ENCODE measurements at places on chromosomes 5 and 9.

DNA sequence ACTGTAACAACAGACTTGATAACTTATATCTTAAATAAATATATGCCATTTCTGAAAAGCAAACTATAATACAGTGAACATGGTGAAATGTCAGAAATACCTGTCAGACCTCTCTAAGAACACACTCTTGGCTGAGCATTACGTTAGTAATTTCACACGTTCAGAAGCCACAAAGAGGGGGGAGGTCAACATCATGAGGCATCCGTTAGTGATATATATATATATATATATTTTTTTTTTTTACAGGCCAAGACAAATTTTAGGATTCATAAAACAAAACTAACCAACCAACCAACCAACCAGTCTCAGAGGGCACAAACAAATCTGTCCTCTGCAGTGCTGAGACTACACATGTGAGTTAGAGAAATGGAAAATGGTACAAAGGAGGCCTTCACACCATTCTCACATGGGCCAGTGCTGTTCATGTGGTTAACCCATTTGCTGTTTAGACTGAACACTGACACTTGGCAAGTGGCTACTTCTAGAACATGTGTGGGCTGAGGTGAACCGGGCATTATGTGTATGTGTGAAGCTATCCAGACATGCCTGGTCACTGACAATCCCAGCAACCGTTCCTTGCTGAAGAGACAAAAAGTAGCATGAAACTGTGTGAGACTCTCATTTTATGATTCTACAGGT is 54.5 kb downstream of the ELL2 start:
- no peak for DNase-seq

- DNase-seq, result peak; percentile 83
These were observed 12.8 kb downstream of the OR1J1 start for GRCh38 chr9:122464633-122465567.

GRCh38 chr5:80231243-80231642 is 24.6 kb downstream of the SERINC5 start:
- DNase-seq, result no peak

DNA sequence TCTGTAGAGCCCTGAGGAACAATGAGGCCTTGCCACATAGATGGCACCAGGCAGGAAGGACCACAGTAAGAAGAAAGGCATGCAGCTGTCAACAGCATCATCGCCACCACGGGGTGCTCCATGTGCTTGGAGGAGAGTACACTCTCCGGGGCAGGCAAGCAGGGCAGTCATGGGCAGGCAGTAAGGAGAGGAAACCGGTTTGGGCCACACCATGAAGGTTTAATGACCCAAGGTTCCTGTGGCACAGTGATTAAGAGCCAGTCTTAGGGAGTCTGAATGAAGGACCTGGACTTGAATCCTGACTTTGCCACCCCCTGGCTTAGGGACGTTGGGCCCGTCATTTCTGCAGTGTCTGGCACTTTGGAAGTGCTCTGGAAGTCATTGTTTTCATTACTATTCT is 80.6 kb upstream of the ZBTB43 start:
- DNase-seq, result no peak

DNA sequence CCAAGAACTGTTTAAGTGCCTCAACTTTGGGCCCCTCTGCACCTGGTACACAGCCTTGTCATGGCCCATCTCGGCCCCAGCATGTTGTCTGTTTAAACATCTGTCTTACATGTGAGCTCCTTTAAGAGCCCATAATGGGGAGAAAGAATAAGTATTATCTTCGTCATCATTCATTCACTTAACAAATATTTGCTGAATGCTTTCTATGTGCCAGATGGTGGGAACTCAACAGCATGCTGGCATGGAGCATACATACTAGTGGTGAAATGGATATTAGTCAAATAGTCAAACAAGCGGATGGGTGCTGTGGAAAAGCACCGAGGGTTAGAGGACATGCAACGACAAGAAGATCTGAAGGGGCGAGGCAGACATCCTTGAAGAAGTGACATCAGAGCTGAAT is 54.5 kb downstream of the GABBR2 start:
- DNase-seq, result no peak

- peak; percentile 48 for DNase-seq
These were observed 118.4 kb downstream of the ARHGAP26 start for GRCh38 chr5:142888469-142889085.

- DNase-seq, result no peak
These were observed 1.8 kb upstream of the IARS1 start for GRCh38 chr9:92295240-92295790.

DNA sequence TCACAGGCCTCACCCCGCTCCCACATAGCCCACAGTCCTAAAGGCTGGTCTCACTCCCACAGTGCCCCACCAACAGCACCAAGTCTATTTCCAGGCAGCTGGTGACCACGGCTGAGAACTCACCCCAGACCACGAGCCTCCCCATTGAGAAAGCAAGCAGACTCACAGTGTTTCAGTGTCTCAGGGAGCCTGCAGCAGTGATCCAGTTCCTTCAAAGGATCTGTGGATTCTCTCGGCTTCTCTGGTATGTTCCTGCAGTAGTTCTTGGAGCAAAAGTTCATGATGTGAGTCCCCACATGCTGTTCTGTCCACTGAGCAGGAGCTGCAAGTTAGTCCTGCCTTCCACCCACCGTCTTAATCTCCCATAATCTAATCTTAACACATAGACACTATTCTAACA is 185.3 kb upstream of the CDH6 start:
- no peak for DNase-seq

- peak; percentile 69 for DNase-seq
These were observed 23.4 kb downstream of the UBLCP1 start for GRCh38 chr5:159286420-159287035.

DNA sequence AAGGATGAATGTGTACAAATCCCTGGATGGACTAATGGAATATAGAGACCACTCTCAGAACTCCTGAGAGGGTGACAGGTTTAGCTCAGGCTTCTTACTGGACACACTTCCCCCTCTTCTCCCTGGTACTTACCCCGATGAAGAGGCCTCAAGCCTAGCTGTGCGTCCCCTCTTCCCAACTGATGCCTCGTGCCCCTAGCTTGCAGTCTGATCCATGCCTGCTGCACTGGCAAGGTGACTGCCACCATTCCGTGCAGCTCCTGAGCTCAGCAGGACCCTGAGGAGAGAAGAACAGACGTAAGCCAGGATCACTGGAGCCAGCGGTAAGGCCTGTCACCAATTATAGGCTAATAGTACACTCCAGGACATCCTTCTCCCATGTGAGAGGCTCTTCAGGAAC is 5.5 kb upstream of the STOML2 start:
- peak; percentile 4 for DNase-seq

DNA sequence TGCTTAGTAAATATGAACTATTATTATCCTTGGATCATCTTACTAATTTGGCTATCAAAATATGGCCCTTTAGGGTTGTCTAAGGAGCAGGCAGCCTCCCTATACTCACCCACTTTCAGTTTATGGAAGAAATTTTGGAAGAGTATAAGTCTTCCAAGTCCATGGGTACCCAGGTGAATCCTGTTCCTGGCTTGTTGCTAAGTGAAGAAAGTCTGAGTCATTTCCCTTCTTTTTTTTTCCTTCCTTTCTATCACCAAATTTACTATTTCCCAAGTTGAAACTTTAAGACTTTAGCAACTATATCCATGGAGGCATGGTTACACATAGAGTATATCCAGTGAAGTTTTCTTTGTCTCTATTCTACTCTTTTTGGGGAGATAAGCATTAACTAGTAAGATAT is 184.0 kb upstream of the ACTBL2 start:
- DNase-seq, result no peak

- no peak for DNase-seq
These were observed at the start of gene GNA14 for GRCh38 chr9:77648234-77649108. GNA14 (minus strand) TSS chr9:77648322; CDS start chr9:77647793, 529 bp downstream.

DNA sequence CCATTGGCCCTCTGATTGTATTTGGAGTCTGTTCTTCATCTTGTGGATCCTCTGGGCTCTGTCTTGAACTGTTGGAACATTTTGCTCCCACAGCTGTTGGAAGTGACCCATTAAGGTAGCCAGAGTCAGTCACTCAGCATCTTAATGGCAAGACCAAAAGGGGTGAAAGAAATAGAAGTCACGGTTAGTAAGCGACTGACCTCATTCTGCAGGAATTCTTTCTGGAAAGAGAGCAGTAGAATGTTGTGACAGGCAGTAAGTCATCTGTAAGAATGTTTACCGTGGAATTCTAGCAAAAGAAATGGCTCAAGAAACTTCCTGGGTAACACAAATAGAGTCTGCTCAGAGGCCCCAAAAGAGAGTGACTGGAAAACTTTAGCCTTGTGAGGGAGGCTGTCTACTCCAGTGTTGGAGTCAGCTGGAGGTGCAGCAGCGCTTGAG is 28.6 kb upstream of the TNC start:
- DNase-seq, result no peak

DNA sequence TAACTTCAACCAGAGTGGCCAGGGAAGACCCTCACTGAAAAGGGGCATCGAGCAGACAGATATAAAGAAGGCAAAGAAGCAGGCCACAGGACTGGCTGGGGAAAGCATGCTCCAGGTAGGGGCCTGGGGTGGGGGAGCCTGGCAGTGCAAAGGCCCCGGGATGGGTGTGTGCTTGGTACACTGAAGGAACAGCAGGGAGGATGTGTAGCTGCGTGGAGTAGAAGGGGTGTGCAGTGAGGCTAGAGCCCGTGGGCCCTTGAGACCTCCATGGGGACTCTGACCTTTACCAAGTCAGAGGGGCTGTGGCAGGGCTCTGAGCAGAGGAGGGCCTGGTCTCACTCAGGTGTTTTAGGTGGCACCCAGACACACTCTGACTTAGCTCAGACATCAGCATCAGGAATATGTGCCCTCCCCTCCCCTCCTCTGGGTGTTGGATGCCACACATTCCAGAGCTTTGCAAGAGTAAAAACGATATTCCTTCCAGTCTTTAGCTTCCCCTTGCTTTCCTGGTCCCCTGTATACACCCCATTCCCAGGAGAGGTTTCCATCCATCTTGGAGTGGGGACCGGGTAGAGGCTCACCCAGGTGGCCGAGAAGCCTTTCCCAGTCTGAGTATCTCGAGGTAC is 7.6 kb downstream of the TRIM7 start:
- no peak for DNase-seq

All from B cell (primary cell).